ENCODE measurements at places on chromosomes 7 and 10.

- no peak for DNase-seq
Observed at GRCh38 chr10:16030562-16030961, 170.3 kb upstream of the MINDY3 start.

DNA sequence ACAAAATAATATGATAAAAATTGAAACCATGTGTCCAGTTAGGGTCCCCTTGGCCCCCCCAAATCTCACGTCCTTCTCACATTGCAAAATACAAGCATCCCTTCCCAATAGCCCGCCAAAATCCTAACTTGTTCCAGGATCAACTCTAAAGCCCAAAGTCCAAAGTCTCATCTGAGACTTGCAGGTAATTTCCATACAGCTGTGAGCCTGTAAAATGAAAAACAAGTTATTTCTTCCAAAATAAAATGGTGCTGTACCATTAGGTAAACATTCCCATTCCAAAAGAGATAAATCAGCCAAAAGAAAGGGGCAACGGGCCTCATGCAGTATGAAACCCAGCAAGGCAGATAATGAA is 51.0 kb upstream of the COBL start:
- DNase-seq, result no peak

DNA sequence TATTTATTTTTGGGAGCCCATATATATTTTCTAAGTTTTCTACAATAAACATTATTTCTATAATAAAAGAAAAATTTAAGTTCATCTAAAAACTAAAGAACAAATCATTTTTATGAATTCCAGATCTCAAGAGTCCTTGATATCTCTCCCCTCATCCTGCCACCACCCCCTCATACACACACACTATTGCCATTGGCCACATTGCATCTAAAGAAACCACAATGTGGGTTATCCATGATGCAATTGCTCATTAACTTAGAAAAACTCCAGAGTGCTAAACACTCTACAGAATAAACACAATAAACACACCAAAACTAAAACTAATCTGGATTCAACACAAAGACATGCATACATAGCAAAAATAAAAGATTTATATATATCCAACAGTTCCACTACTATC is 37.8 kb downstream of the FAM13C start:
- no peak for DNase-seq

- DNase-seq, result no peak
Observed at GRCh38 chr7:47937711-47938573, 10.3 kb downstream of the PKD1L1 start.

DNA sequence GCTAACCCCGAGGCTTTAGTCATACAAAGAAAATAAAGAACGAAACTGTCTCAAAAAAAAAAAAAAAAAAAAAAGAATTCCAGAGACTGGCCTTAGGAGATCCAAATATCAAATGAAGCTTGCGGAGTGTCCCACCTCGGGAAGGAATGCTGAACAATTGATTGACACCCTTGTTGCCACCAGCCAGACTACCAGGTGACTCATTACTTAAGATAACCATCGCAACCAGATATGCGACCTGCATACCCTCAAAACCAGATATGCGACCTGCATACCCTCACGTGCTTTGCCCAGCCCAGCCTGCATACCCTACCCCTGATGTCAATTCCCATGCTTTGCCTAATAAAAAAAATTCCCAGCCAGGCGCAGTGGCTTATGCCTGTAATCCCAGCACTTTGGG is 2.7 kb upstream of the PRKRIP1 start:
- DNase-seq, result no peak

DNA sequence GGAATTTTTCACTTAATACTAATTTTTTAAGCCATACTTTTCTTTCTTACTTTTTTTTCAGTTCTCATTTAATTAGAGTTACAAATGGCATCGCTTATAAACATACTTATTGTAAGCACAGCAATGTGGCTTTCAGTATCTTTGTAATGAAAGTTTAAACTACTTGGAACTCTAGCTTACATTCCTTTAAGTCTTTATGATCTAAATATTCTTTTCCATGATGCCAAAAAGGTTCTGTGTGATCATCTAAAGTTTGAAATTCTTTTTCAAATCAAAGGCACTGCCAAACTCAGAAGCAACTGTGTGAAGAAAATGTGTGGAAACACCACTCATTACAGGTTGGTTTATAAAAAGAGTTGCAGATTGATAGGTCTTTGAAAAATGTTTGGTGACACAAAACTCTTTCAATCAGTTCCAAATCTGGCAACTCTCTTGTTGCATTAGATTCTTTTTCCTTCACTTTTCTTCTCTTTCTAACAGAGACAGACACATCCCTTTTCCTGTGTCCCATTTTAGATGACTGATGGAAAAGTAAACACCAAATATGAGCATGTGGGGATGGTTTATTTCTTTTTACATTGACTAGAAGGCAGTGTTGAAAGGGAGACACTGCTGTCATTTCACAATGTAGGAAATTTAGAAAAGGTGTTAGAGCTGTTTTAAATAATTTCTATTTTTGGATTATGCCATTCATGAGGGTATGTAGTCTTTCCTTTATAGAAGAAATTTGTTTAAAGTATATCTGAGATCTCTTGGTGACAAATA is 392.3 kb downstream of the SUGCT start:
- DNase-seq, result no peak

- no peak for DNase-seq
Observed at GRCh38 chr7:125122173-125122572, 192.5 kb upstream of the POT1 start.

GRCh38 chr7:102215256-102215655 is 71.4 kb upstream of the SH2B2 start:
- no peak for DNase-seq

DNA sequence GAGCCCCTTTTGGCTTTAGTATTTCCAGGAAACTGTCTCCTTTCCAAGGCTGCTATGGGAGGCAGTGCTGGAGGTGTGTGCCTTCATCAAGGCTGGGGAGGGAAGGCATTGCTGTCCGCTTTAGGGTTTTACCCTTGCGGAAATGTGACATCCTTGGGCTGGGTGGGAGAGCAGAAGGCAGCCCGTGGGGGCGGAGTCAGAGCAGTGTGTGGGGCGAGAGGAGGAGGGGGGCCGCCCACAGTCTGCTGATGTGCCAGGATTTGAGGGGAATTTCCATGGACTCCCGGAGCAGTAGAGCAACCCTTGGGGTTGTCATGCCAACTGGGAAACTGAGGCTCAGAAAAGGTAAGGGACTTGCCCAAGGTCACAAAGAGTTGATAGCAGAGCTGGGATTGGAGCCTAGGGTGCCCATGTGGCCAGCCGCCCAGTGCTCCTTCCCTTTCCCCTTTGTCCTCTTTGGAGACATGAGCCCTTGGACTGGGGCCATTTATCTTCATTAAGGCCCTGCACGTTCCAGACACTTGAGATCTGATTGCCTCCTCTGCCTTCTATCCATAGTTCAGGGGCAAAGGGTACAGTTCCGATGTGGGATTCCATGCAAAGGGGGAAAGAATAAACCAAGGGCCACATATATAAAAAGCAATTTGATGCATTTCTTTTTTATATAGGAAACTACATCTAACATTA is 22.2 kb downstream of the TSPAN15 start:
- no peak for DNase-seq

DNA sequence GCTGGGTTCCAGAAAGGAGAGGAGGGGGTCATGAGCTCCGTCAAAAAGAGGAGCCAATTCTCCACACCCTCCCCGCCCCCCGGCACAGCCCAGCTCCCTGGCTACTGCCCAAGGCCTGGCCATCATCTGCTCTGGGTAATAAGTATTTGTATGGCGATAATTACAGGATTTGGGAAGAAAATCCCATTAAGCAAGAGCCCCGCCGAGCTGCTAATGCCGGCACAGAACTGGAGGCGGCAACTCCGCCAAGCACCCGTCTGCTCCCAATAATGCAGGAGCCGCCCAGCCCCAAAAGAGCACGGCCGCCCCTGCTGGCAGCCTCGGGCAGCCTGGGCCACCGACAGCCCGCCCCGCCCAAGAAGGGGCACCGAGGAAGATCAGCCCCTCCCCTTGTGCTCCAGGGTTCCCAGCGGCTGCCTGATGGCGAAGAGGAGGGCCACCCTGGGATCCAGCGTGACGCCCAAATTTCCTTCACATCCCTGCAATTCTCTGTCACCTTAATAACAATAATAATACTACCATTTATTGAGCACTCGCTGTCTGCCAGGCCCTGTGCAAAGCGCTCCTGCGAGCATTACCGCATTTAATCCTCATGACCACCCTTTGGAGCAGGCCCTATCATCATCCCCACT is 5.9 kb downstream of the SLIT1 start:
- no peak for DNase-seq

DNA sequence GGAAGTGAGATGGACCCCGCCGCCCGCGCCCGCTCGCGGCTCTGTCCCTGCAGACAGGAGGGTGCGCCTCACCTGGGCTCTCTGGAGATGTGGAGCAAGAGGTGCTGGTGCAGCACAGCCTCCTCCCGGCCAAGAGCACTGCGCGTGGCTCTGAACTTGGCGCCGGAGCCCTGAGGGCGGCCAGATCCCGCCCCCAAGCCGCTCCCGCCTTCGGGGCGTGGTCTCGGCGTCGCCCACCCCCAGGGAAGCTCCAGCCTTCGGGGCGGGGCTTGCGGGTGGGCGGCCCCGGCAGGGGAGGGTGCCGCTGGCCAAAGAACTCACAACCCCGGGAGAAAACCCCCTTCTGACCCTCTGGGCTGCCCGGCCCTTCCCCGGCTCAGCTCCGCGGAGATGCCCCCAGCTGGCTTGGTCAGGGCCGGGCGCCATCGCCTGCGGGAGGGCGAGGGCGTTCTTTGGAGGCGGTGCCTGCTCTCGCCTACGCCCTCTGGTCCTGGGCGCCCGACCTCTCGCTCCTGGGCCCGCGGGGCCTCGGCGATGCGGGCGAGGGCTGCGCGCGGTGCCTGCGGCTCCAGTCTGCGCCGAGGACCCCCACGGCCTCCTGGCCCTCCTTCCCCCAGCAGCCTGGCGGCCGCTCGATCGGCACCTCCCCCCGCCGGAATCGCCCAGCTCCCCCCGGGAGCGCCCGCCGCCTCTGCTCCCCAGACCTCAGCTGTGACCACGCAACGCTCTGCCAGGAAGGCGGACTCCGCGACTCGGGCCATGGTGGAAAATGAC is at the start of gene ZNF488:
ZNF488 (minus strand) TSS at position 146 of the 774 bp plus-strand sequence. CDS start 15,464 bp downstream, outside the sequence.
- DNase-seq, result peak; percentile 60

GRCh38 chr10:104076743-104077160 is 8.9 kb downstream of the COL17A1 start:
- DNase-seq, result no peak

DNA sequence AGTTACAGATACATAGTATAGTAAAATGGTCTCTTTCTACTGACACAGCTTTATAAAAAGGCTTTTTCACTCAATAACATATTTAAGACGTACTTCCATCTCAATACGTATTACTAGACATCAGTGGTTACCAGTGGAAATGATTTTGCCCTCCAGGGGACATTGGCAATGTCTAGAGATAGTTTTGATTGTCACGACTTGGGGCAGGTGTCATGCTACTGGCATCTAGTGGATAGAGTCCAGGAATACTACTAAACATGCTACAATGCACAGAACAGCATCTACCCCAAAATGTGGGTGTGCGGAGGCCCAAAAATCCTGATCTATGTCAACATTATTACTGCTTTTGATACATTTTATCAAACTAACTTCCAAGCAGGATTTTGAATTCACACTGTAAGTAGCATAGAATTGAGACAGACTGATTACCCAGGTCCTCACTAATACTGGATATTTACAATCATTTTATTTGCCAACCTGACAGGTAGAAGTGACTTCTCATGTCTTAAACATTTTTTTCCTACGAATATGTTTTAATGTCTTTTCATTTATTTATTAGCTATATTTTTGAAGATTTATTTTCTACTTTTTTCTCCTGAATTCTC is 53.8 kb downstream of the HGF start:
- DNase-seq, result no peak

DNA sequence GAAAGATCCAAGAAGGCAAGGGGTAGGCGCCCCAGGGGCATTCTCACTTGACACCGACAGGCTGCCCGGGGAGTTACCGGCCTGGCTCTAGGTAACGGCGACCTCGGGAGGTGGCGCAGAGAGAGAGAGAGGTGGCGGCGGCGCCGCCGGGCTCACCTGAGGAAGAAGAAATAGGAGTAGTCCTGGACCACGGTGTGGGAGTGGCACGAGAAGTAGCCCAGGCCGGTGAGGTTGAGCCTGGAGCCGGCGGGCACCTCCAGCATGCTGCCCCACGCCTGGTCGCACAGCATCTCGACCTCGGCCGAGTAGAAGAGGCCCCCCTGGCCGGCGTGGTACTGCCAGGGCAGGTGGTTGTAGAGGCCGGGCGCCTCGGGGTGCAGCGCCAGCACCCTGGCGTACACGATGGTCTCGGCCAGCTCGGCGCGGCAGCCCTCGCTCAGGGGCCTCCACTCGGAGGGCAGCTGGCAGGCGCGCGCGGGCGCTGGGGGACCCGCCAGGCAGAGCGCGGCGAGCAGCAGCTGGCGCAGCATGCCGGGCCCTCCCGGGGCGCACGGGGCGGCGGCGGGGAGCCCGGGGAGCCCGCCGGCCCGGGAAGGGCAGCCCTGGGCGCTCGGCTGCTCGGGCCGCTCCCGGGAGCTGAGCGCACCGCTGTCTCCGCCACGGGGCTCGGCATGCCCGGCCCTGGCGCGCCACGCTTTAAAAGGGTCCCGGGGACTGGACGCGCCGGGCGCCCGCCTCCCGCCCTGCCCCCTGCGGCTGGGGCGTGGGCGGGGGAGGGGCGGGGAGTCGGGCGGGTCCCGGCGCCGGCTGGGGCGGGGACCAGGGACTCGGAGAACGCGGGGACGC is at the start of gene CCDC3:
CCDC3 (minus strand) TSS at position 673 of the 846 bp plus-strand sequence; CDS start at position 530, 143 bp downstream.
- DNase-seq, result no peak

DNA sequence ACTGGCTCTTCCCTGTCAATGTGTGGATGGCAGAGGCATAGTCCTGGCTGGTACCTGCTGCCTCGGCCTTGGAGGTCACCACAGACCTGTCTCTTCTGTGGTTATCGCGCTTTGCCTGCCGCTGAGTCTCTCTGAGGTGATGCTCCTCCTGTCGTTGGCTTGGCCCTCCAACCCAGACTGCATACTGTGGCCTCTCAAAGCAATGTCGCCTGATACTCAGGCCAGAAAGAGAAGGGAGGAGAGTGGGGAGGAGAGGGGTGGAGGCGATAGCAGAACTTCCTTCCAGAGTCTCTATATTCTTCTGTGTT is 133.2 kb upstream of the KCNMA1 start:
- DNase-seq, result no peak

DNA sequence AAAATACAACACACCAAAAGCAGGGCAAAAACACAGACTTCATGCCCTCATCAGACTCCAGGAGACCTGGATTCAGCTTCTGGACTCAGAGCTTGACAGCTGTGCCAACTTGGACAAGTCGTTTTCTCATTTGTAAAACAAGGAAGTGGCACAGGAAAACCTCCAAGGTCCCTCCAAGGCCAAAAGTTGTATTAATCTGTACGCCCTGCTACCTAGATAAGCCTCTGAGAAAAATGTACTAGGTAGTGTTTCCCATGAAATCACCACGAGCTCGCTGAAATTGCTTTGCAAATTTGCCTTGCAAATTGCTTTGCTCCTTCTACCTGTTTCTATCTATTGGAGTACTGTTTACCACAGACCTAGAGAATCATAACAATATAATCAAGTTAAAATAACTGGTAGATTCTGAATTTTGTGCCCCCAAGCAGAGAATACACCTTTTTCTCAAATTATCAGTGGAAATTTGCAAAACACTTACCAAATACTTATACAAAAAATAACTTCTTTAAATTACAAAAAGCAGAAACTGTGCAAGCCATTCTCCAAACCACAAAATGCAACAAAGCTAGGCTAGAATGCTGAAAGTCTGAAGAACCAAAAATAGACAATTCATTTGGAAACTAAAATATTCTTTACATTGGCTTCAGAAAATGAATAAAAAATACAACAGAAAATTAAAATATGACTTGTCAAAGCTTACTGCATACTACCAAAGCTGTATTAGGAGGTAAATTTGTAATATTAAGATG is 158.1 kb upstream of the CHST15 start:
- no peak for DNase-seq
